NCI-H82 (cell line): ENCODE measurements at places on chromosomes 7 and 10.

DNA sequence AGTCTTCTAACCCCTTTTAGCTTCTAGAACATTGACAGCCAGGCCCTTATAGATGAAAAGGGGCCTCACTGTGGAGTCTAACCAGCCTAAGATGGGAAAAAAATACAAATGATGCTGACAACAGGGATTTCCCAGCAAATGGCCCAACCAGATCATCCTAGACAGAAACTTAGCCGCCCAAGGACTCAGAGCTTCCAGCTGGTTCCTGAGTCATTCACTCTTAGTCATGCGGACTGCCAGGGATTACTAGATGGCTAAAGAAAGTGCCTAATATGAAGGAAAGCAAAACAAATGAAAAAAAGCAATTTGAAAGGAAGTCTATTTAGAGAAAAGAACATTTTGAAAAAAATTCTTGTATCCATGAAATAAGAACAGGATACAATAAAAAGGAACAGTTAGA lies 23.7 kb downstream of the TSPAN14 start:
- DNase-seq: no peak

DNA sequence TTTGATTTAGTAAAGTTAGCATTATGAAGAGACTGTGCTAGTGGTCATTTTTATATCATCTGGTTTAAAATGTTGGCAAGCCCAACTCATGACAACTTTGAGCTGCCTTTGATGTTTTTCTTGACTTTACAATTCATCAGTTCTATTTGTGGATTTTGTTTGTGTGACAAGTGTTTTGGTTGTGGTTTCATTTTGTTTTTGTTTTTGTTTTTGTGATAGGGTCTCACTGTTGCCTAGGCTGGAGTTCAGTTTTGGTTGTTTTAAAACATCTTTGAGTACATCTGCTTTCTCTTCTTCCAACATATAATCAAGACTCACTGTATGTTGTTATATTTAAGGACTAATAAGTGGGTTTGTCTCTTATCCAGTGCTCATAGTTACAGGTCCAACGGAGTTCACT lies 17.6 kb upstream of the SFR1 start:
- no peak for DNase-seq

DNA sequence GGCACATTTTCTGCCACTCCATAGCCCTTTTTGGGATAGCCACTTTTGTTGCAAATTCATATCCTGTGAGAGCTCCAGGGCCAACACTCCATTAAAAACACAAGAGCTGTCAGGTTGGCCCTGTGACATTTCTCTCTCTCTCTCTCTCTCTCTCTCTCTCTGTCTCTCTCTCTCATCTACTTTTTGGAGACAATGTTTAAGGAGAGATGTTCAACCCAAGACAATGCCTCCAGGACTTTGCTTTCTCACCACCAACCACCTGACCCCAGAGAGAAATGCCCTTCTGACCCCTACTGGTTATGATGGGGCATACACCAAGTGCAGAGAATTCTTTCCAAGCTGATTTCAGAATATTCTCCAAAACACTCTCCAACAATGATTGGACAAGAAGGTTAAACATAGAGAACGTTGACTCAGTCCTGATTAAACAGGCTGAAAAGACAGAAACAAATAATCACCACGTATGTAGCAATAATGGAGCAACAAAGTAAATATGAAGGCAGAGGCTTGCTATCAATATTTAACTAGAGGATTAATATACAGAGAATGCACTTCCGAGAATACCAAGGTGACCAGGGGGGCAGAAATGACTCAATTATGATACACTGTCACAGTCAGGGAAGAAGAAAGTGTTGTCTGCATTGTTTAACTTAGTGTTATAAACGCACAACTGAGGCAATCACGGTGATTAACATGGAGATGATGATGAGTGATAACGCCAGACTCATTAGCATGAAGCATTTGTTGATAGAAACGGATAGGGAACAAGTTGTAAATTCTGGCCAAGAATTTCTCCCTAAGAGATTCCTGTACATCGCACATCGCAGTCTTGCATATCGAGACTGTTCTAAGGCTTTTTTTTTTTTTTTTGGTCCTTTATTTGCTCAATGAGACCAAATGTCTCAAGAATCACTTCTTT lies 178.5 kb downstream of the NRP1 start:
- peak; percentile 49 for DNase-seq

DNA sequence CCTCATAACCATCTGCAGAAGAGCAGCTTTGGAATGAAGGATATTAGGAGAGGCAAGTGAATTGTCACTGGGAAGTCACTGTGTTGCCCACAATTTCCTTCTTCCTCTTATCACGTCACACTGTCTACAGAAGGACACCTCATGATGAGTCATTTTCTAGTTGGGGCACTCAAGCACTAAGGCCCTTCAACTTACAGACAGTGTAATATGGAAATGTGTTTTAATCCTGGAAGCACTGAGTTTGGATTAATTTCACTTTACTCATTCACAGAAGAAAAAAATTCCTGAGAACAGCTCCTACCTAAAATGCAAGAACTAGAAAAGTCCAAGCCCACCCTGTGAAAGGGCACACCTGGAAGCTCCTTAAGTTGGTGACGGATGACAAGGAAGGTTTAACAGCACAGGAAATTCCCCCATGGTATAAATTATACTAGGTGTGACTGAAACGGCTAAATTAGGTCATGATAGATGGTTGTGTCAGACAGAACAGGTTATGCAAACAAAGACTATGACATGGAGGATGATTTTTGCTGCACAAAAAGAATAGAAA lies 56.6 kb downstream of the PARD3 start:
- DNase-seq: no peak
